NCI-H345 (cell line): ENCODE measurements at places on chromosomes 6 and 20.

GRCh38 chr6:104638841-104639290, 220.9 kb downstream of the HACE1 start:
- no peak for DNase-seq

- peak; percentile 56 for DNase-seq
Measured at GRCh38 chr6:100461278-100461916, 3.3 kb downstream of the SIM1 start.

DNA sequence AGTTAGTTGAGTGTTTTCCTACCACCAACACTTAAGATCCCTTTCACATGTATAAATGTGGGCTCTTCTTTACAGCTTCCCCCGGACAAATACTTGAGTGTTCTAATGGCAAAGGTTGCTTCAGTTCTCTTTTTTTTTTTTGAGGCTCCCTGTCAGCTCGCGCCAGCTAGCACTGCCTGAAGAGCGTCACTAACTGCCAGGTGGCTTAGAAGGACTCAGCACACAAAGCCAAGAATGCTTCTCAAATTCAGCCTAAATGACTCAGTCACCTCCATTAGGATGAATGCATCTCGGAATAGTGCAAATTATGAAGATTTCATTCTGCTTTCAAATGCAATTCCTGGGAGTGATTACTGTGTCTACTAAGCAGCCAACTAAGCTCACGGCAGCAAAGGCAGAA, 150.7 kb upstream of the BTBD3 start:
- peak; percentile 64 for DNase-seq

GRCh38 chr6:16412982-16413381, 174.6 kb downstream of the GMPR start:
- DNase-seq, result no peak

DNA sequence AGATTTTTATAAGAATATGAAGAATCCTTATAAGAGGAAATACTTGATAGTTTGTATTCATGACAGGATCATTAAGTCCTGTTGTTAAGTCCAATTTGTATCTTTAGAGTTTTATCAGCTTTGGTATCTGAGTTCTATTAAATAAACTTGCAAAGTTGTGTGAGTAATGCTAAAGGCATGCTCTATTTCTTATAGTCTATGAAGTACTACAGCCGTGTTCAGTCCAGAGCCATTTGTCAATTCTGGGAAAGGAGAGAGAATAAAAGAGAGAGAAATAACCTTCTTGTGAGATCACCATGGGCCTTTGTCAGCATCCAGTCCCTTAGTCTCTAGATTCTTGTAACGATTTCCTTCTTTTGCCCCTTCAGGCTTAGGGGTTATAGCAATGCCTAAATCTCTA, 181.2 kb upstream of the POU3F2 start:
- no peak for DNase-seq

- DNase-seq, result no peak
Measured at GRCh38 chr6:111709201-111709600, 103.5 kb upstream of the TRAF3IP2 start.

DNA sequence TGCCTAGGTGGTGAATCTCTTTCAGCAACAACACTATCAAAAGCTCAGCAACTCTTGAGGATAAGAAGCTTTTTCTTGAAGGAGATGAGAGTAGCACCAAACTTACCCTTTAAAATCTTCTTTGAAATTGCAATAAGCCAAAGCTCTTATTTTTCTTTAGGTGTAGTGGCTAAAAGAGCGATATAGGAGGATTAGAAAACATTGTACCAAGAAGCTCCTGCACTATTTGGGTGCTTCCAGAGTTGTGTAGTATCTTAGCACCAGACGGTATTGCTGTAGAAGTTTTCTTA, 1.2 kb downstream of the FUT9 start:
- DNase-seq, result no peak
